Tibial nerve (tissue), 4 donors: ENCODE measurements at places on chromosomes 13 and 19. TPM values are rescaled to one million over a fixed set of nuclear protein-coding genes. Genes with fewer than 3 reads are reported as not detected.

ZNF296 gene
- 4.2 TPM for total RNA-seq

MAMSTR gene
- total RNA-seq, result 7.2 TPM

THSD1 gene
- 8.0 TPM for total RNA-seq

CIC gene
- total RNA-seq, result 74.1 TPM

NLRP5 gene
- total RNA-seq, result not detected

KLK4 gene
- not detected for total RNA-seq

COG3 gene
- 36.0 TPM for total RNA-seq

TEX29 gene
- total RNA-seq, result not detected

ARMC6 gene
- total RNA-seq, result 20.0 TPM

ZNF836 gene
- 10.8 TPM for total RNA-seq

RPS15 gene
- total RNA-seq, result 4,239 TPM
